Cardiac muscle cell (in vitro differentiated cells and primary cell): ENCODE measurements at places on chromosomes 2 and 18. TPM values are rescaled to one million over a fixed set of nuclear protein-coding genes. Genes with fewer than 3 reads are reported as not detected.

GRCh38 chr18:58223717-58224424 lies 179.8 kb downstream of the NEDD4L start:
- no peak overlapping the region for H3K4me3 ChIP-seq
- no peaks in the 10 kb centered on the region for H3K36me3 ChIP-seq
- peak overlapping the region; percentile 49 for H3K27ac ChIP-seq
- H3K27me3 ChIP-seq = no peaks in the 10 kb centered on the region
- DNase-seq = peak; percentile 46

GRCh38 chr2:177000061-177000714 lies 212.4 kb upstream of the HNRNPA3 start:
- H3K27ac ChIP-seq = no peak overlapping the region
- H3K4me3 ChIP-seq = no peak overlapping the region
- no peak for DNase-seq
- no peaks in the 10 kb centered on the region for H3K4me1 ChIP-seq

The SERPINB8 gene
- 0.56 and 0.60 TPM in 2 replicates for total RNA-seq

The TEKT4 gene
- not detected in 2 replicates for total RNA-seq

The PMS1 gene
- 16.5 and 16.9 TPM in 2 replicates for total RNA-seq

GRCh38 chr2:175922160-175922559 lies 79.9 kb downstream of the LNPK start:
- no peak overlapping the region for H3K27ac ChIP-seq
- H3K36me3 ChIP-seq = peaks cover 3% of the 10 kb centered on the region
- no peak overlapping the region for H3K4me3 ChIP-seq
- DNase-seq = no peak
- no peaks in the 10 kb centered on the region for H3K27me3 ChIP-seq

The OSBPL1A gene
- total RNA-seq = 21.9 and 33.3 TPM in 2 replicates

The NCKAP5 gene
- 0.21 and 13.6 TPM in 2 replicates for total RNA-seq

- no peaks in the 10 kb centered on the region for H3K4me1 ChIP-seq
- no peaks in the 10 kb centered on the region for H3K27me3 ChIP-seq
- DNase-seq = no peak
- H3K27ac ChIP-seq = no peak overlapping the region
- no peak overlapping the region for H3K4me3 ChIP-seq
- no peaks in the 10 kb centered on the region for H3K36me3 ChIP-seq
Measured at GRCh38 chr2:55431982-55432627, 12.4 kb upstream of the CCDC88A start.

DNA sequence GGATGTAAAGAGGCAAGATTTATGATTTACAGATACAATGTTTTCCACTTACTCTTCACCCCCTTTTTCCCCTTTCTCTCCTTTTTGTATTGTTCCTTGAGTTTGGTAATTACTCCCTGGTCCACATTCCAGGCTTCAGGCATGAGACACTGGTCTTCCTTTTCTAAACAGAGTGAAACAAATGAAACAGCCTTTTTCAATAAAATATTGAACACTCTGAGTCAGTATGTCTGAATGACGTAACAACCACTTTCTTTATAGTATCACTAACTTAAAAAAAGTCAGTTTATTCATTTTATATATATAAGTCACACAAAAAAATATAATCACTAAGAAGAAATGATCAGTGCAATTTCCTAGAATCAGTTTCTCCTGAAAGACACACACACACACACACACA lies 79.7 kb downstream of the STRN start:
- H3K4me3 ChIP-seq = no peak overlapping the region
- H3K27me3 ChIP-seq = no peaks in the 10 kb centered on the region
- DNase-seq = no peak
- H3K4me1 ChIP-seq = no peaks in the 10 kb centered on the region
- no peak overlapping the region for H3K27ac ChIP-seq
- peaks cover 43% of the 10 kb centered on the region for H3K36me3 ChIP-seq

GRCh38 chr2:28717339-28717758 lies 34.3 kb upstream of the PPP1CB start:
- H3K36me3 ChIP-seq = no peaks in the 10 kb centered on the region
- H3K27me3 ChIP-seq = no peaks in the 10 kb centered on the region
- DNase-seq = peak; percentile 94
- H3K27ac ChIP-seq = no peak overlapping the region
- no peak overlapping the region for H3K4me3 ChIP-seq
